ENCODE measurements at places on chromosomes 6 and 20. TPM values are rescaled to one million over a fixed set of nuclear protein-coding genes. Genes with fewer than 3 reads are reported as not detected.

The OLIG3 gene
- not detected for total RNA-seq

The TMEM151B gene
- under 0.01 TPM for total RNA-seq

The TAGAP gene
- not detected for total RNA-seq

The MMUT gene
- total RNA-seq, result 16.7 TPM

The COL9A3 gene
- total RNA-seq, result 0.17 TPM

The SLPI gene
- 0.17 TPM for total RNA-seq

The HCK gene
- total RNA-seq, result not detected

The B3GALT4 gene
- total RNA-seq, result 11.1 TPM
